ENCODE measurements at places on chromosomes 6 and 20.

- no peak for DNase-seq
Observed at GRCh38 chr6:130794010-130794697, 33.1 kb upstream of the SMLR1 start.

GRCh38 chr6:35240838-35241801 lies 18.4 kb upstream of the ZNF76 start:
- peak; percentile 72 for DNase-seq

DNA sequence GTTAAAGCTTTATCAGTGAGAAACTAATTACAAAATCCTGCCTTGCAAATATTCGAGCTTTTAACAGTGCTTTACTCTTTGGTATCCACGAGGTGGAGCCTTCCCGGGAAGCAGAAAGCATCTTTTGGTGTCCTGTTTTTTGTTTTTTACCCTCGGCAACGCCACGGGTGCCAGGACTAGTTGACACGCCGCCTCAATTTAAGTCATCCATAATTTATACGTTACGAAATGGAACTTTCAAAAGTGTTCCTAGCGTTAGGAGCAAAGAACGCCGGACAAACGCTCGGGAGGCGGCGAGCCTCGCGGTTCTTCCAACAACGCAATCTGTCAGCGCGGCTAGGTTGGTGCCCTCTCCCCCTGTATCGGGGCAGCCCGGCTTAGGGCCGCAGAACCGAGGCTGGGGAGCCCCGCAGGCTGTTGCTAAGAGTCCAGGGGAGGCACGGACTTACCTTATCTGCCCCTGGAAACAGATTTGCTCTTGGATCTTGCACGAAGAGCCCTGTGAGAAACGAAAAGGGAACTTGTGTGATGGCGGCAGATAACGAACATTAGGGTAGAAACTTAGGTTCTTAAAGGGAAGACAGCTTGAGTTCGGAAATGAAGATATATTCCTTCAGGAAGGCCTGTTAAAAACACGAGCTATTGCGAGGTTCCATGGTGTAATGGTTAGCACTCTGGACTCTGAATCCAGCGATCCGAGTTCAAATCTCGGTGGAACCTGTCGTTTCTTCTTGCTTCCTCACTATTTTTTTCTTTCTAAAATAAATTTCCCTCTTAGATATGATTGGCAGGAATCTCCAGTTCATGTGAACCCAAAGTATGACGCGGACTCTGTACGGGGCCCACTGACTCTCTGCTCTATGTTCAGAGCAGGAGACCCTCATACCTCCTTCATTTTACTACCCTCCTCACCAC lies 46.2 kb upstream of the ZNF184 start:
- DNase-seq, result peak; percentile 10

GRCh38 chr6:46393940-46394337 lies 97.3 kb downstream of the RCAN2 start:
- DNase-seq, result no peak

GRCh38 chr6:15622045-15622740 lies 40.6 kb downstream of the DTNBP1 start:
- DNase-seq, result no peak

DNA sequence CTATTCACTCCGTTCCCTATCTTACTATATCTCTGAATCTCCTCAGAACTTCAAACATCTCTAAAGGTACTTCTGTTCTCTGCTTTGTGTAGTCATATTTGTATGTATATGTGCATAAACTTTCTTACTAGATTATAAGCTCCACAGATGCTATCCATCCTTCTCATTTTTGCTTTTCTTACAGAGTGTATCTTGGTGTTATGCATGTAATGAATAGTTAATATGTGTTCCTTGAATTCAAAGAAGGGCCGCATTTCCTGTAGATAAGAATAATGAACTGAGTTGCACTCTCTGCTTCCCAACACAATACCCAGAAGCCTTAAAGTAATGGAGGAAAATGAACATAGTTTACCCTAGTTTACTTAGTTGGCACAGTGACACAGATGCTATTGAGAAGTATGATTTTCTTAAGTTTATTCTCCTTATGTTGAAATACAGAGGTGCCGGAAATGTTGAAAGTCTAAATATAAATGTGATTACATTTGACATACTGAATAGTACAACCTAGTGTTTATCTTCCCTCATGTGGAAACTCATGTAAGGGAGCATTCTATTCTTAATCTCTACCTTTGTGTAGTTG lies 6.0 kb downstream of the NUS1 start:
- no peak for DNase-seq

GRCh38 chr20:13029687-13030375 lies 21.1 kb downstream of the SPTLC3 start:
- DNase-seq, result no peak

GRCh38 chr20:57503035-57503658 lies 21.8 kb downstream of the CTCFL start:
- DNase-seq, result no peak

DNA sequence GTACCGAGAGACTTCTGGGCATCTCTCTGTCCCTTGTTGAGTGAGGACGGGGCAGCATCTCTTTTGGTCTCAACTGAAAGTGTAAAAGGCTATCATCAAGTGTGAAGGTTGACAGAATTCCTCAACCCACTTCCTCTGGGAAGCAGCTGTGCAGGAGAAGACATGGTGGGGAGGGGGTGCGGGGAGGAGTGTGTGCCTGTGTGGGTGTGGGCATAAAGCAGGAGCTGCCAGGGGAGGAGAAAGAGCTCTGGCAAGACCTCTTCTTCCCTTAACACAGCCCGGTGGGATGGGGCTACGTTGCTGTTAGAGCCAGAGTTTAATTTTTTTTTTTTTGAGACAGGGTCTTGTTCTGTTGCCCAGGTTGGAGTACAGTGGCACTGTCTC lies 31.8 kb downstream of the CPXM1 start:
- no peak for DNase-seq

- no peak for DNase-seq
Observed at GRCh38 chr6:6685249-6686040, 96.9 kb downstream of the LY86 start.

- DNase-seq, result no peak
Observed at GRCh38 chr6:43666196-43666920, 21.2 kb downstream of the MRPS18A start.

DNA sequence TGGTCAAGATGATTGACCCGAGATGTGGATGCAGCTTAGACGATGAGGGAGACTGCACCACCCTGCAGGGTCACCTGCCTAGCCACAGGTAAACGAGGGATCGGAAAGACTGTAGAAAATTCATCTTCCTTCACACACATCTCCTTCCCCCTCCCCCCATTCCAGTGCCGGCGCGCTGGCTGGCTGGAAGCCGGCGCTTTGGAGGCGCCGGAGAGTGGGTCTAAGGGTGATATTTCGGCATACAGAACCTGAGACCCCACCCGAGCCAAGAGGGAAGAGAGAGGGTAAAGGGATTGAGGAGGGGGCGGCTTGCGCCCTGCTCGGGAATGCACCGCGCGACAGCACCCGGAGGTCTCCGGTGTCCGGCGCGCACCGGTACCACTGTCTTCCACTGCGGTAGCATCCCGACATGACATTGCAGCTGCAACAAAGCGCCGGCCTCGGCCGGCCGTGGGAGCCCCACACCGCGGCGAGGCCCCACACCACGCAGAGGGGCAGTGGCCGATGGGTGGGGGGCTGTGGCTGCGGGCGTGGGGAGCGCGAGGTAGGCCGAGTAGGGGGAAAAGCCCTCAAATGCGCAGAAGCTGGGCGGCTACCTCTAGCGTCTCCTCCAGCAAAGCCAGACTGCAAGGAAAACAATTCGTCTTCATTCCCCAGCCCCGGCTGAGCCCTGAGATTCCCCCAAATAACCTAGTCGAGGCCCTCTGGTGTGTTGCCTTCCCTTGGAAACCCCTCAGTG lies 984 bp downstream of the TNFRSF21 start:
- DNase-seq, result no peak

DNA sequence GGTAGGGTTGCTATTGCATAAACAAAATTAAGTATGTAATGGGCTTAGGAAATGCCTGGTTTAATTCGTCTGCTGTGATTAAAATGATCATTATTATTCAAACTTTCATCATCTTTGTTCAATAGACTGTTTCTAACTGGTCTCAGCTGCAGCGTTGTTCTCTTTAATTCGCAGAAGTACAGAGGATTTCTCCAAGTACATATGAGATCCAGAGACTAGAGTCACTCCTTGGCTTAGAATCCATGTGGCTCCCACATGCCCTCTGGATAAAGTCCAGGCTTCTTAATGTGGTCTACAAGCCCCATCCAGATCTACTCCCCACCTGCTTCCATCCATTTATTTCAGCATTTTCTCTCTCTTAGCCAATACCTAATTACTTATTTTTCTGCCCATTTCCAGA lies 1.1 kb upstream of the ZBTB24 start:
- no peak for DNase-seq

GRCh38 chr6:132131758-132132157 lies 180.6 kb upstream of the CCN2 start:
- no peak for DNase-seq

GRCh38 chr20:63121246-63121645 lies 94.7 kb downstream of the YTHDF1 start:
- no peak for DNase-seq

DNA sequence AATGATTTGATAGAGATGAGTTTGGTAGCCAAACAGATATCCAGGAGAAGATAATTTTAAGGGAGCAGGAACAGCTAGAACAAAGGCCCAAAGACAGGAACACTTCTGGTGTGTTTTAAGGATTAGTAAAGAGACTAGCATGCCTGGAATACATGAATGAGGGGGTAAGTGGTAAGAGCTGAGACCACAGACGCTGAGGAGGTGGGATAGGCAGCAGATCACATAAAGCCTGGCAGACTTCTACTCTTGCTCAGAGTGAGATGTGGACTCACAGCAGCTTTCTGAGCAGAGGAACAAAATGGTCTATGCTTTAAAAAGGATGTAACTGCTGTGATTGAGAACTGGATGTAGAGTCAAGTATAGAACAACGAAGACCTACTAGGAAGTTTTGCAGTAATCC lies 100.1 kb downstream of the EPHA7 start:
- DNase-seq, result no peak

All from T-helper 17 cell (primary cell).